ENCODE measurements at places on chromosomes 1 and 21.

DNA sequence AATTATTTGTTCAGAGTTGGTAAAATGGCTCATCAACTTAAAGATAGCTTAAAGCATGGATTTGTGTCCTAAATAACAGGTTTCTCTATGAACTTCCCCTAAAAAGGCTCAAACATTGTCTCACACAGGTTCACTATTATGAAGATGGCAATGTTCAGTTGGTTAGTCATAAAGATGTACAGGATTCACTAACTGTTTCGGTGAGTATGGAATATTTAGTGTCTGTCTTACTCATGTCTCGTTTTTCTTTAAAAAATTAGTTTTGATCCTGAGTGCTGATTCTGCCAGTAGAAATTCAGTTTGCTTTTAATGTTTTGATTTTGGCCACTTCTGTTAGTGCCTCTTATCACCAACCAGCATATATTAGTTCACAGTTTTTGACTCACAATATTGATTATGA, 7.5 kb upstream of the MOV10 start:
- DNase-seq = no peak

GRCh38 chr1:3796215-3797061, at the start of gene LRRC47:
LRRC47 (minus strand) TSS chr1:3796498; CDS start chr1:3796476, 22 bp downstream.
- DNase-seq = peak; percentile 67

GRCh38 chr1:86288586-86289147, 107.5 kb downstream of the ODF2L start:
- DNase-seq = no peak

DNA sequence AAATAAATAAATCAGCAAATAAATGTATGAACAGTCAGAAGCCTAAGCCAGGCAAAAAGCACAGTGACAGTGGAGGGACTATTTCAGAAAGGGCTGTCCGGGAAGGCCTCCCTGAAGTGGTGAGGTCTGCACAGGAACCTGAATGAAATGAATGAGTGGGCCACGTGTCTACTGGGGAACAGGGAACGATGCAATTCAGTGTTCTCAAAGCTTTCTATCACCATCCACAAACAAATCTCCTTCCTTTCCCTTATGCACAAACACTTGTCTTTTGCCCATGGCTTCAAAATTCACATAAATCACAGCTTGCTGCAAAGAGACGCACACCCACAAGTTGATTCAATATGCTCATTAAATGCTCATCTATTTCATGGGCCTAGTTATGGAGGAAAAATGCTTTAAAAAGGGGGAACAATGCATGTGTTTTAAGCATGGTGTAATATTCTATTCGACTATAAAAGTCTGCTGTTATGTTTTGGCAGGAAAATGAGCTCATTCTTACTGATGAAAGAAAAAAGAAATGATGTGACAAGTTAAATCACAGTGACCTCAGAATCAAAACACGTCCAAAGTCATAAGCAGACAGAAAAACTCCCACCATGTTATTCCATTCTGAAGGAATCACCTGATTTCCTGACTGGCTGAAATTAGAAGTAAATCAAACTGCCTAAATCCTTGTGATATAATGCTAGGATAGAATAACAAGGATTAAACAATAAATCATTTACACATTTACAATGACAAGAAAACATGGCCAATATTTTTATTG, 21.6 kb downstream of the URB1 start:
- DNase-seq = no peak

GRCh38 chr1:243489681-243490546, 234.1 kb downstream of the SDCCAG8 start:
- no peak for DNase-seq

GRCh38 chr1:172451002-172451443, 7.2 kb upstream of the PIGC start:
- DNase-seq = no peak

- DNase-seq = no peak
These were observed 8.8 kb upstream of the BTG2 start for GRCh38 chr1:203296460-203297073.

DNA sequence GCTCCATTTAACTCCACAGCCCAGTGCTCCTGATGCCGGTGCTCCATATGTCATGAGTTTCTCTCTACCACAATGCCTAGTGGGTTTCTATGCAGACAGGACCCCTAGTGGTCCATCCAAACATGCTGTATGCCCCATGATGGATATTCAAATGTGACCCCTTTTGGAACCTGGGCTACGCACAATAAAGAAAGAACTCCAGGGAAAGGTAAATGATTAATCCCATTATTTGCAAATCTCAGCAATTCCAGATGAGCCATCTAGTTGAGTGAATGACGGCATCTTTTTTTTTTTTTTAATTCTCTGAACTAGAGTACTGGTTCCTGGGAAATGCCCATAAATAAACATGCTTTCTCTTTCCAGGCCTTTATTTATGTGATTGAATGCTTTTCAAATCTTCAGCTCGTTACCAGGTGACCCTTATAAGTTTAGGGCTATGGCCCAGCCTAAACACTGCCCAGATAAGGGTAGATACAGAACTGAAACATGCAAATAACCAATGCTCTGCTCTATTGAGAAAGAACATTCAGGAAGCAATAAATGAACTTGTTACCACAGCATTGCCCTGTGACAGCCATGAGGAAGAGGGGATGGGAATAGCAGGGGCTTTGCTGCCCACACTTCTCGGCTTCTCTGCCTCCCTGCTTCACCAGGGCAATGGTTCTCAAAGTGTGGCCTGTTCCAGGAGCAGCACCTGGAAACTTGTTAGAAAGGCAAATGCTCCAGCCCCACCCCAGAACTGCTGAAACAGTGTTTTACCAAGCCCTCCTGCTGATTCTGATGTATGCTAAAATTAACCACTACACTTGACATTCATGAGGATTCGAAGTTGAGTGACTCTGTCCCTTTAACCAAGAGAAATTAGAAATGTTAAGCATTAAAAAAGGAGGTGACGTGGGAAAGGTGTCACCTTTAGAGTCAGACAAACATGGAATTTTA, 151.7 kb downstream of the SEC16B start:
- DNase-seq = no peak

GRCh38 chr1:110272045-110272444, 61.9 kb downstream of the KCNC4 start:
- no peak for DNase-seq

GRCh38 chr1:56683569-56683968, 38.5 kb downstream of the PRKAA2 start:
- no peak for DNase-seq

DNA sequence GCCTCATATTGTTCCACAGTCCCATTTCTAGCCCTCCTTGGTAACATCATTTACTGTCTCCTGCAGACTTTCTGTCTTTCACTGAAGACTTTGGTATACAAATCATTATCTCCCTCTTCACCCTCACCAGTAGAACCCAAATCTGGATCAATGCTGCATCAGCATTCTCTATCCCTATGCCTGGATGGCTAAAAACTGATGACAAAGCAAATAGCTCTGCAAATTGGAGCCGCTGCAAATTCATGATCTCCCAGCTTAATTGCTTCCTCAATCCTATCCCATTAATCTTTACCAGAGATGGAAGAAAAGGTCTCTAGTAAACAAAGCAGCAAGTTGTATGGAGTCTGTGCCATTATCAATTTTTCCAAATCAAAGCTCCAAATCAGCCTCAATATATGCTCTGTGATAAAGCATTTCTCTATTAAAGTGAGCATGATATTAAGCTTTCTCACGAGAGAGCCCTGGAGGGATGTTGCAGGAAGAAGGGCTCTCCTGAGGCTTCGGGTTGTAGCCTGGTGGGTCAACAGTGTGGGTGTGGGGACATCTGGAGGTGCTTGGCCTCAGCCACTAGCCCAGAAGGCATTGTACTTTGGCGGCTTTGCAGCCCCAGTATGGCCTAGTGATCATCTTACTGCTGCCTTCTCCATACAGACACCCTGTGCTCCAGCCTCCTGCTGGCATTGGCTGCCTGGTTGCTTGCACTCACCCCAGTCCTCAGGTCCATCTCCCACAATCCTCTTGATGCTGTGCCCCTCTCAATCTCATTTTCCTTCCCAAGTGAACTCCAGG, 46.2 kb upstream of the COL24A1 start:
- no peak for DNase-seq

DNA sequence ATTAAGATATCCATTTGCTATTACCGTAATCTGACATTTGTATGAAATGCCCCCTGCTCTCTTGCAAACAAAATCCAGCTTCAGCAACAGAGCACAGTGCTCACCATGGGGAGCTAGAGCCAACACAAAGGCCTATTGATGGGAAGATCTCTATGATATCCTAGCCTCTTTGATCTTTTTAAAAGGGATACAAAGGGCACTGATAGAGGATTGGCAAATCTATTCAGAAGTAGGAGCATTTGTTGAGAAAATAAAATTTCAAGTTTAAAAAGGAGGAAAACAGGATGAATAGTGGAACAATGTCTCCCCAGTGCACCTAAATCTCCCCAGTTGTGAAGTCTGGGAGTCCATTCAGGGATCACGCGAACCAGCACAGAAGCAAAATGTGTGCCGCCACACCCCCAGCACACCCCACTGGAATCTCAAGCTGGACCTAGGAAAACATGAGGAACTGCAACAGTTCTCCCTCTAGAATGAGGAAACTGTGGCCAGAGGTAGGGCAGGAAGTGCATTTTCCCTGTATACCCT, 32.2 kb downstream of the MRAP start:
- DNase-seq = no peak

- DNase-seq = no peak
These were observed 1.7 kb upstream of the MECR start for GRCh38 chr1:29232387-29232786.

GRCh38 chr1:236836157-236836556, 41.1 kb downstream of the MTR start:
- no peak for DNase-seq

DNA sequence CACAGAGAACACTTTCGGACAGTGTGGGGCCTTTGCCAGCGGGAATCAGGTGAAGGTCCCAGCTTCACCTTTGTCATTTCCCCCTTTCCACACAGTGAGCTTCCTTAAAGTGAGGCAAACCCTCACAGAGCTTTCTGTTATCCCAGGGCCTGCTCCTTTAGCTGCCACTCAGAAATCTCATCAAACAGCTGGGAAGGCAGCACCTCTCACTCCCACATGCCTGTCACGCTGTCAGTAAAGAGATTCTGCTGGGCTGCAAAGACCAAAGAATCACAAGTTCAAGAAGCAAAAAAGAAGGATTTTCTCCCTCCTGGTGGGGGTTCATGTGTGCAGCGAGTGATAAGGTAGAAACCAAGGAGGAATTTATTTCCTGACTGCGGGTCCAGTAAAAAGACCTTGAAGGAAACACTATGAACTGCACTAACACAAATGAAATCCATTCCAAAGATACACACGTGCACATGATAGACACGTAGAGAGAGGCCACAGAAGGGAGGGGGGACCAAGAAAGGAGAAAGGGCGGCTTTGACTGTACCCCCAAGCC, 44.0 kb downstream of the HTR6 start:
- no peak for DNase-seq

DNA sequence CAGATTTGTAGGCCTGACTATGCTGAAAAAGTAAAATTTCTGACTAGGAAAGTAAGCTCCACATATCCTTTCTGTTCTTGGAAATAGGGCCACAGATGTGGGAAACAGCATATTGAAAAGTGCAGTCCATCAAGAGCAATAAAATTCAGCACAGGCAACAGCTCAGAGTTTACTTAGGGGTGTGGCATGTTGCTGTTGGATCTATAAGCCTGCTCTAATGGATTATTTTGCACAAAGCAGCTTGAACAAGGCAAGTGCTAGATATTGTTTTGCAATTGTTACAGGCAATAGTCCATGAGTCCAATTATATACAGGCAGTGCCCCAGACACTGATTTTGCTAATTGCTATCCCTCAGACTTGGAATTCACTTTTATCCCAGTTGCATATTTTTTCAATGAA, 289.8 kb upstream of the SNX7 start:
- no peak for DNase-seq

GRCh38 chr1:94955767-94956632, 29.1 kb upstream of the CNN3 start:
- DNase-seq = no peak

GRCh38 chr1:42945164-42945563, 13.5 kb downstream of the SLC2A1 start:
- no peak for DNase-seq
